ENCODE measurements at places on chromosomes 12 and 14. TPM values are rescaled to one million over a fixed set of nuclear protein-coding genes. Genes with fewer than 3 reads are reported as not detected.

NTS gene
- total RNA-seq, result 91.2 TPM

RBP5 gene
- not detected for total RNA-seq

LTBP2 gene
- 1.7 TPM for total RNA-seq

- no peak for DNase-seq
Measured at GRCh38 chr12:70756791-70757190, 119.6 kb upstream of the PTPRB start.

SLC25A47 gene
- not detected for total RNA-seq

DNA sequence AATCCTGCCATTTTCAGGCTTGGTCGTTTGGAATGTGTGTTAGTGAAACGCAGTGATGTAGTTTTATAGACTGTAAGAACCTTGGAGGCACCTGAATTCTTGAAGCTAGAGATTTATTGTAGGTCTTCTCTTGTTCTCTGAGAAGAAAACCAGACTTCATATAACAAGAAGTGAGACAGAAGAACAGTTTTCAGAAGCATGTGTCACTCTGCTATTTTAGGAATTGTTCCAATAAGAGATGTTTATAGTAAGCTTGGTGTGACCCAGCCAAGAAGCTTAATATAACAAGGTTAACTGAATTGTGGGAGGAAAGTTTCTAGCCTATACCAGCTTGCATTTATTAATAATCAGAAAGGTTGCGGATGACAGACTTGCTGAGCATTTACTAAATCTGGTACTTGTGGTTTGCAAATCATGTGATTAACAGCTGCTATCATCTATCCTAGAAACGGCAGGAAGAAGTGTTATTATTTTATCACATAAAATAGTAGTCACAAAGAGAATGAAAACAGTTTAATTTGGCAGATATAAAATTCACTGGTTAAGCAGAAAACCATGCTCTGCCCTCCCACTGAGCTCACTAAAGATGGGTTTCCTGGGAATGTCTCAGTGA is 49.2 kb upstream of the BCAT1 start:
- DNase-seq, result no peak

TMEM30B gene
- total RNA-seq, result not detected

DNA sequence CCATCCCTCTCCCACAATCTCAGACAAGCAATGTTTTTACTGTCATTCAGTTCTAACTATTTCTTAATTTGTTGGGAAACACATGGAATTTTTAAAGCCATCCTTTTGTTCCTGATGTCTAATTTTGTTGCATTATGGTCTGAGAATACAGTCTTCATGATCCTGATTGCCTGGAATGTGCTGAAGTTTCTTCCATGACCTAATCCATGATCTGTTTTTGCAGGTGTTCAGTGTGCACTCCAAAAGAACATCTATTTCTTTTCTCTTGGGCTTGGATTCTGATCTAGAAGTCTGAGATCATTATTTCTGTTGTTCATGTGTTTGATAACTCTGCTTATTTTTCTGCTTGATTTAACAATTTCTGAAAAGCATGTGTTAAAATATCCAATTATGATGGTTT is 43.2 kb upstream of the PHC1 start:
- no peak for DNase-seq

DNA sequence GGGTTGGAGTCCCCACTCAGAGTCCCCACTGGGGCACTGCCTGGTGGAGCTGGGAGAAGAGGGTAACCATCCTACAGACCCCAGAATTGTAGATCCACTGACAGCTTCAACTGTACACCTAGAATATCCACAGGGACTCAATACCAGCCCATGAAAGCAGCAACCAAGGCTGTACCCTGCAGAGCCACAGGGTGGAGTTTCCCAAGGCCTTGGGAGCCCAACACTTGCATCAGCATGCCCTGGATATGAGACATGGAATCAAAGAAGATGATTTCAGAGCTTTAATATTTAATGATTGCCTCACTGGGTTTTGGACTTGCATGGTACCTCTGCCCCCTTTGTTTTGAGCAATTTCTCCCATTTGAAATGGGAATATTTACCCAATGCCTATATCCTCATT is 80.4 kb downstream of the RASSF9 start:
- DNase-seq, result no peak

GRCh38 chr12:74547249-74547648 is 9.6 kb downstream of the ATXN7L3B start:
- DNase-seq, result no peak

P2RX2 gene
- not detected for total RNA-seq

PEX5 gene
- 23.7 TPM for total RNA-seq

GRCh38 chr14:59913187-59913586 is 6.8 kb upstream of the LRRC9 start:
- no peak for DNase-seq

DNA sequence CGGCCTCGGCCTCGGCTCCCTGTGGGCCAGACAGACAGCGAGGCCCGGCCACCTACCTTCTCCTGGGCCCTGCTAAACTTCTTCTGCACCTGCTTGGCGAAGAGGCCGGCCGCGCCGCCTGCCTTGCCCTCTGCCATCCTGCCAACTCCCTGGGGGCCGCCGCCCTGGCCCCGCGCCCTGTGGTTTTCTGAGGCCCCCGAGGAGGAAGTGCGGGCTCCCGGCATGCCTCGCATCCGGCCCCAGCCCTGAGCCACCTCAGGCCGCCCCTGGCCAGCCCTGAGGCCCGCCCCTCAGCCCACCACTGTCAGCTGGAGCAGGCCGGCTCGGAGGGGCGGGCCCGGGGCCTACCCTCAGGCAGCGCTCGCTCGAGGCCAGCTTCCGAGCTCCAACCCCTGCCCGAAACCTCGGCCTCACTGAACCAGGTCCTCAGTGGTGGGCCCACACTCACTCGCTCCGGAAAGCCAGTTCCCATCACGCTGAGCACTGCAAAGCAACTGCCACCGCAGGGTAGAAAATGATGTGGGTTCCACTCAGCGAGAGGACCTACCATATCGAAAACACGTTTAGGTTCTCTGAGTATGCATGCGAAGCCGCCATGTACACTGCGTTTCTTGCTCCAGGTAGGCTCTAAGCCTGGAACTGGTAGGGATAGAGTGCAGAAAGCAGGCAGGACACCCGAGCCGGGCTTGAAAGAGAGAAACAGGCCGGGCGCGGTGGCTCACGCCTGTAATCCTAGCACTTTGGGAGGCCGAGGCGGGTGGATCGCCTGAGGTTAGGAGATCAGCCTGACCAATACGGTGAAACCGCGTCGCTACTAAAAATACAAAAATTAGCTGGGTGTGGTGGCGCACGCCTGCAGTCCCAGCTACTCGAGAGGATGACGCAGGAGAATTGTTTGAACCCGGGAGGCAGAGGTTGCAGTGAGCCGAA is at the start of gene BIN2:
TSS of gene BIN2 (minus strand) at position 209 of the 930 bp plus-strand sequence. CDS start at position 137, 72 bp downstream.
- no peak for DNase-seq

GRCh38 chr14:93587330-93587729 is 156.6 kb downstream of the UNC79 start:
- DNase-seq, result no peak

- no peak for DNase-seq
Measured at GRCh38 chr14:24978862-24979724, 70.9 kb downstream of the STXBP6 start.

DNA sequence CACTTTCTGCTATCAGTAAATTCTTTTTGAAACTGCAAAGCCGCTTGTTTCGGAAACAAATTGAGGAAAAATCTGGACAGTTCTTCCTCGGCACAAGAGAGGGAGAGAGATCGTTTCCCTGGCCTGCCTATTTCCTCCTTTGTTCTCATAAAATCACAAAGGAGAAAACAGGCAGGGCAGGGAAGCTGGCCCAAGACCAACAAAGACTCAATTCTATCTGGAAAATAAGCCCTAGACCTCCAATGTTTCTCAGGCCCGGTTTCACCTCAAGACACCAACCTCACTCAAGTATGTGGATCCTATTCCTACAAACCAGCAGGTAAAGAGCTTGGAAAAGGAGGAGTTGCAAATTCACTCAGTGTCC is 19.5 kb downstream of the DICER1 start:
- no peak for DNase-seq

KLRG1 gene
- total RNA-seq, result 5.8 TPM

HOTAIR gene
- not detected for total RNA-seq

GRCh38 chr12:108568338-108569154 is 6.2 kb downstream of the ISCU start:
- no peak for DNase-seq

CLBA1 gene
- total RNA-seq, result 11.8 TPM

GPX2 gene
- not detected for total RNA-seq

- no peak for DNase-seq
Measured at GRCh38 chr12:77742631-77743030, 88.1 kb upstream of the NAV3 start.

HOMEZ gene
- total RNA-seq, result 12.8 TPM

DNA sequence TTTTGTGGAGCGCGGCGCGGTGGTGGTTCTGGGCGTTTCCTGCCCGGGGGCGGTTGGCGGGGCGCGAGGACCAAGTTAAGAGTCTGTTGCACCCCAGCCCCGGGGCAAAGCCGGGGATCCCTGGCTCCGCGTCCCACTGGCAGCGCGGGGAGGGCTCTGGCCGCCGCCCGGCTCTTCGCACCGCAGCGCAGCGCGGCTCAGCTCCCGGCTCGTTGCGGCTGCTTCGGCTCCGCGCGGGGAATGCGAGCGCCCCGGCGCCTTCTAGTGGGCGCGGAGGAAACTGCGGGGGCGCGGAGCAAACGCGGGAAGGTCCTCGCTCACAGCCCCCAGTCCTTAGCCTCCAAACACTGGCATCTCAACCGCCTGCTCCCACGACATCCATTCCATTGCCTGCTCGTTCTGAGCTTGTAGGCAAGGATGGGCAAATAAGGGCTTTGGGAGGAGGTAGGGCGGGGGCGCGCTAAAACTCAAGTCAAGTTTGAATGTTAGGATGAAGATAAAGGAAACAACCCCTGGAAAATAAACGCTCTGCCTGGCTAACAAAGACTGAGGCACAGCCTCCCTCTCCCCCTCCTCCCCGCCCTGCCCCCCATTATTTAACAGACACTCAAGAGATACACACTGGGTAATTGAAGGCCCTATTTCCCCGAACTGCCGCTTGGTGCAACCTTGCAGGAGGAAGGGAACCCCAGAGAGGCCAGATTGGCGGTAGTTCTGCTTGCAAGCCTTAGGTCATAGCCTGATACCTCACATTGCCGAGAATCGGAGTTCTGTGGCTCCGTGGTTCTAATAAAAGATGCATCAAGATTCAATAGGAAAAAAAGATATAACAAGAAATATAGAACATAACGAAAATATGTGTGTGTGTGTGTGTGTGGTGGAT is at the start of gene B4GALNT1:
TSS of gene B4GALNT1 (minus strand) at position 244 of the 883 bp plus-strand sequence. CDS start 1,069 bp downstream, outside the sequence.
- peak; percentile 67 for DNase-seq

FAM181A gene
- not detected for total RNA-seq

- DNase-seq, result no peak
Measured at GRCh38 chr12:107501681-107502080, 183.9 kb upstream of the PWP1 start.

SERPINA9 gene
- not detected for total RNA-seq

LRCOL1 gene
- total RNA-seq, result not detected

DNA sequence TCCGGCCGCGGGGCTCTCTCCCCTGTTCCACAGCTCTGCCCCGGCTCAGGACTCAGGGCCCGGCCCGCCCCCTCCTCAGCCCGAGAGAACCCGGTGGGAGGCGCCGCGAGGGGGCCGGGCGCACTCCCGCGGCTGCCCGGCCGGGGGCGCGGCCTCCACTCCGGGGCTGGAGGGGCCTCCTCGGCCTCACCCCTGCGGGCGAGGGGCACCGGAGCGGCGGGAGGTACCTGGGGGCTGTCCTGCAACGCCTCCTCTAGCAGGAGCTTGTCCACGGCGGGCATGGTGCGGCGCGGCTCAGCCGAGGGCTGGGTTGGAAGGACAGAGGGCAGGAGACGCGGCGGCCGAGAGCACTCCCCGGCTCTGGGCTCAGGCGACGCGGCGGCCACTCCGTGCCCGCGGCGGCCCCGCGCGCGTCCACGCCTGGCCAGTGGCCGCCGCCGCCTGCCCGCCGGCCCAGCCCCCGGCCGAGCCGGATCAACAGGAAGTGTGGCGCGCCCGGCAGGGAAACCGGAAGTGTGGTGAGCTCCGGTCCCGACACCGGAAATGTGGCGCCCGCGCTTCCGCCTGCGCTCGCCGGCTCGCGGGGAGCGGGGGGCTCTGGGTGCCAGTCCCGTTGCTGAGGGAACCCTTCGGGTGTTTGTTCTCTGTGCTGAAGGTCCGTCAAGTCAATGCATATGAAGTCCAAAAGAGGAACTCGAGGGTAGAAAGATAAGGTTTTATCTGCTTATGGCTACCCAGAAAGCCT is at the start of gene APPL2:
TSS of gene APPL2 (minus strand) at position 443 of the 745 bp plus-strand sequence. CDS start at position 281, 162 bp downstream.
- DNase-seq, result peak; percentile 87

DNA sequence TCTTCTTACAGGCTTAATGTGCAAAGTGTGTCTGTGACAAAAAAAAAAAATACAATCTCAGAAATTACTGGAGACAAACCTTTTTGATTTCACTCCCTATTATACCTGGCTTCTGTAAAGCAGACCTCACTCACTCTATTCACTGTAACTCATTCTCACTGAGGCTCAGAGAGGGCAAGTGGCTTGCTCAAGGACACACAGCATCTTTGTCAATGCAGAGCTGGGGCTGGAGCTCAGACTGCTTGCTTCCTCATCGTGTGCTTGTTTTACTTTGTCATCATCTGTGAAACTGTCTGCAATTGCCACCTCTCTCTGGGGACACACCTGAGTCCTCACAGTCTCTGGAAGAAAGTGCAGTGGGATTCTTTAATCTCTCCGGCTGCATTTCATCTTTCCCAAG is 120.0 kb downstream of the PTPN11 start:
- DNase-seq, result no peak

- peak; percentile 83 for DNase-seq
Measured at GRCh38 chr12:3073438-3074250, 3.5 kb upstream of the TSPAN9 start.

STON2 gene
- total RNA-seq, result 16.3 TPM

- peak; percentile 15 for DNase-seq
Measured at GRCh38 chr14:85921241-85921640, 391.3 kb downstream of the FLRT2 start.

DNA sequence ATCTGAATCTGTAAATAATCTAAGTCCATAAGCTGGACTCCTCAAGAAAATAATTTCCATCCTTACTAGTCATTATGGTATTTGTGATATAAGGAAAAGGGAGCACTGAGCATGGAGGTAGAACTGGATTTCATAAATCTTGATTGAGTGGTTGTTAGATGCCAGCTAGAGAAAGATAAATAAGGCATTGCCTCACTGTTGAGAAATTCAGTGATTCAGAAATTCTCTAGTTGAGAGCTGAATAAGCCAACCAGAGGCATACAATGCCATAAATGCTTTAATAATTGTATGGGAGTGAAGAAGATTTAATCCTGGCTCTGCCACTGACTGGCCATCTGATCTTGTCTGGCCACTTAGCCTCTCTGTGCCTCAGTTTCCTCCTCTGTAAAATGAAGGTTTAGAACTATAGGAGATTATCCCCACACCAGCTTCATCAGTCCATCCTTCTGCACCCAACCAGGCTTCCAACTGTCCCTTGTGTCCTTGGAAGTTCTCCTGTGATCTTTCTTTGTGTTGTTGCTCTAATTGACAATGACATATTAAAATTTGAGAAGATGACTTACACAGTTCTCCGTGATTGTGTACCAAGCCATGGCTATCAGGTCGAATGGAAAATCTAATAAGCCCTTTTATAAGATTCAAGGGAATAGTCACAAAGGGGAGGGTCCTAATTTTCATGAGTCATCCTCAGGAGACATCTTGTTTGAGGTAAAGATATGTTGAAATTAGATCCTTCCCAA is 394.3 kb downstream of the EGLN3 start:
- DNase-seq, result no peak

SPIC gene
- total RNA-seq, result not detected

- DNase-seq, result no peak
Measured at GRCh38 chr12:7608184-7608911, 57.4 kb downstream of the APOBEC1 start.

KSR2 gene
- not detected for total RNA-seq

PSMC1 gene
- total RNA-seq, result 175 TPM
